ENCODE measurements at places on chromosomes 3 and 15.

DNA sequence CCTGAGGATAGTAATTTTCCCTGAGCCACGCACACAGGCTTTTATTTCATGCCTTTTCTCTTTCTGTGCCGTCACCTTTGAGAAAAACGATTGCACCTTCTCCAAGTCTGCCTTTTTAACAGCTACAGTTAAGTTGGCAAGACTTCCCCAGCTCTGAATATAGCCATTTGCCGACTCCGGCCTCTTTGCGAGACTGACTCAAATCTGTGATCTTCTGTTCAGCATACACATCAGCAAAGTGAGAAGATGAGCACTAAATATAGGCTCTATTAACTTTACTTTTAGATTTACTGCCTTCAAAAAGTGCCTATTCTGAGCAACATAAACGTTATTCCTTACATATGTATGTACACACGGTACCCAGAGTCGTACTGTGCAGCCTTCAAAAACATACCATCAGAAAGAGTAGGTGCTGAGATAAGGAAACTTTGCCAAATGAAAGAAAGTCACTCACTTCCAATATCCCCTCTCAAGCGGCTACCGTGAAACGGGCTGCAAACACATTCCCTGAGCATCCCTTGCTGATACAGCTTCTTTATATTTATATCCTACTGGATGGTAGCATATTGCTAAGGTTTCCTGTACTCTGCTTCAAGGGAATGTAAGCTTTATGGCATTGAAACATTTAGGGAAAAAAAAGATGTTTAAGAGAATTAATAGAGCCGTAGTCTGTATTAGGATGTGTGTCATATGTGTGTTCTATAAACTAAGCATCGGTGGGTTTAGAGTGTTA lies 283.3 kb upstream of the TPRG1 start:
- DNase-seq: no peak

DNA sequence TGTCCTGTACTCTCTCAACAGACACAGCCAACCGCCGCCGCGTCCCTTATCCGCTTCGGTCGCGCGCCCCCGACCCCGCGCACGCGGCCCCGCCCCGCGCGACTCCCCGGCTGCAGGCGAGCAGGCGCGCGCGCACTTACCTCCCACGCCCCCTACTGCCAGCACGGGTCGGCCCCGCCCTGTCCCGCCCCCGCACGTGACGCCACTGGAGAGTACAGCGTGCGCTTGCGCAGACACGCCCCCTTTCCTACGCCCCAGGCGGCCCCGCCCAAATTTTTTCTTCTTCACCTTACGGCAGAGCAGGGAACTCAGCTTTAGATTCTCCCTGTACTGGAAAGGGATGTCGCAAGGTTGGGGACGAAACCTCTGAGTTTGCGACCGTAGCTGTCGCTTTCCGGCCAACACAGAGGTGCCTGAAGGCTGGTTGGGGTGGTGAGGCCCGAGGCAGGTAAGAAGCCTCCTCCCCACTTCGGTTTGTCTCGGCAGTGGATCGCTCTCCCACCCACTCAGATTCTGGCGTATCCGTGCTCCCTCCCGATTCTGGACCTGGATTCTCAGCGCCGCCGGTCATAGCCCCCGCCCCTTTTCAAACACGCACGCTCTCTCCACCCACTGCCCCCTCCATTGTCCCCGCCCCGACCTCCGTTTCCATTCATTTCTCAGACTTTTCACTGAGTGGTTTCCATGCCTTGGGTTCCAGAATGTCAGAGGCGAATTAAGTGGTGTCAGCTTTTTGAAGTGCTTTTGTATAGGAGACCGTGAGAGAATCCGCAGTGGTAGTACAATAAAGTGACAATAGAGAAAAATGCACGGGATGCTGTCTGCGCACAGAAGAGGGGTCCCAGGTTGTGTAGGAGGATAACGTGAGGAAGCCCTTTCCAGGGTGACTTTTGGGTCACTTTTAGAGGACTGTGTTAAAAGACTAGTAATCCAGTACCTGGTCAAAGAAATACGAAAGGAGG lies at the start of the genes MYO9A and SENP8:
Gene MYO9A, minus strand, starts transcription at position 134 of the 962 bp plus-strand sequence. CDS start 71,587 bp downstream, outside the sequence.
Gene SENP8, plus strand, starts transcription at position 387 of the 962 bp plus-strand sequence. CDS start 21,221 bp downstream, outside the sequence.
- peak; percentile 86 for DNase-seq

DNA sequence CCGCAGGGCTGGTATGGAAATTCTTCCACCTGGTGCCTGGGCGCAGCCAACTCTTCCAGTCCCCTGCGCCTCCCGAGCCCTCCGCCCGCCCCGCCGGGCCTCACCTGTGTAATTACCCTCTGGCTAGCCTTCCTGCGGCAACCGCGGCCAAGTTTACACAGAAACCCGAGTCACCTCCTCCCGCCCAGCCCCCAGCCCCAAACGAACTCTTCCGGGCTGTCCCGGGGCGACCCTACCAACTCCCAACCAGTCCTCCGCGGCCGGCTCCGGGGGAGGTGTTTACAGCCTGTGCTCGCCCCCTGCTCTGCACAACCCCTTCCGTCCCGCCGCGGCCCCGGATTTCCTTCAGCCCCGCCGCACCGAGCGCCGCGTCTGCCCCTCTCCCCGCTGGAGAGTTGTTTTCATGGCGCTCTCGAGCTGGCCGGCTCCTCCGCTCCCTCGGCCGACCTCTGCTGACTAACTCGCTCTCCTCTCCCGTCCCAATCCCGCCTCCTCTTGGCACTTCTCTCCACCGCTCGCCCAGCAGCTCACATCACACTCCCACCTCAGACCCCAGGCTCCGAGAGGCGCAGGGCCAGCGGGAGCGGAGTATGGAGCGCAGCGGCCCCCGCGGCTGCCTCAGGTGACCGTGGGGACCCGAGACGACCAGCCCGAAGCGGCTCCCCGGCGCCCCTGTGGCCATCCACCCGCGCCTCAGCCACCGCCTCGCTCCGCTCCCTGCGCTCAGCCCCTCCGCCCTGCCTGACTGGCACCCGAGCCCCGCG lies 538 bp downstream of the ATOSA start:
- no peak for DNase-seq

GRCh38 chr3:196631682-196632045 lies 7.8 kb upstream of the NRROS start:
- DNase-seq: no peak

GRCh38 chr3:22982981-22983587 lies 220.0 kb upstream of the UBE2E2 start:
- peak; percentile 51 for DNase-seq

DNA sequence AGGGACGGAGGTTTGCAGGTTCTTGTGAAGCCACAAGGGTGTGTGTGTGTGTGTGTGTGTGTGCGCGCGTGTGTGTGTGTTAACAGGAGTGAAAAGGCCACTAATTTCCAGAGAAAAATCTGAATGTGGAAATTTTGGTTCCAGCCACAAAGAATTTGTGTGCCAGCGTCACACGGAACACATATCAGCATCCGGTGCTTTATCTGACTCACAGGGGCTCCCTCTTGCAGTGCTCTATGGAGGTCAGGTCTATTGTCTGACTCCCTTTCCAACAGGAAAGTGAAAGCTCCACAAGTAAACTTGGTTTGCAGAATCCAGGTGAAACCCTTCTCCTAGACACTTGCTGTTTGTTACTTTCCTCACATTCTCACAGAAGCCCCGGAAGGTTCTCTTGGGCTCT lies 6.2 kb downstream of the CLDN11 start:
- no peak for DNase-seq

- DNase-seq: no peak
These were observed 108.0 kb downstream of the KCNH8 start for GRCh38 chr3:19256313-19256712.

- DNase-seq: peak; percentile 13
These were observed 60.3 kb downstream of the CMSS1 start for GRCh38 chr3:99878005-99878404.

DNA sequence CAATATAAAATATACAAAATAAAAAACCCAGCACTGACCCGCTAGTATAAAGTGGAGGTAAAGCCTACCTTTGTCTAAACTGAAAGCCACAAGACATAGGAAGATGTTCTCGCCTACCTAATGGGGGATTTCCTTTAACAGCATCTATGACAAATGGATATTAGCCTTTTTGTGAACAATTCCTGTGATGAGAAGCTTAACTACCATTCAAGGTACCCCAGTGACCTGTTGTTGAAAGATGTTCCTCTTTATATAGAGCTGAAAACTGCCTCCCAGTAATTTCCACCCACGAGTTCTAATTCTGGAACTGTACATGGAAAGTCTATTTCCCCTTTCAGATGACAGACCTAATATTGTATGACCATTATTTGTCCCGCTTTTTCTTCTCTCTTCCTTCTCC lies 109.8 kb upstream of the RASGRP1 start:
- DNase-seq: no peak

DNA sequence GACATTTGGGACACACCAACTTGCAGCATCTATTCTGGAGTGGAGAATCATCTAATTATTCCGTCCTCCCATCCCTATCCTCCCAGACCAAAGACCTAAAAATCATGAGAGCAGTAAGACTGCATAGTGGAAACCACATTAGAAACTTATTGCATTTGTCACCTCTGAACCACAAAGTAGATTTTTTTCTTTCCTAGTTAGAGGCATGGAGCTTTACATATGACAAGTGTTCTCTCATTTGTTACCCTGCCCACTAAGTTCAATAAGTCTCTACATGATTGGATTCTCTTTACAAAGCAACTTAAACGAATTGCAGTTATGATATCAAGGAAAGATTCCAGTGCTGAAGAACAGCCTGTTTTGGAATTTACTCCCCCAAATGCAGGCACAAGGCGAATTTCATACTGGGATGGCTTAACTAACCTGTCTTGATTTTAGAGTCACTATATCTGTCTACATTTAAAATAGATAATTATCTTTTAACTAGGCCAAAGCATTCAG lies 42.3 kb upstream of the LRRFIP2 start:
- no peak for DNase-seq

- no peak for DNase-seq
These were observed 286.7 kb downstream of the ROBO2 start for GRCh38 chr3:77326586-77326985.

GRCh38 chr3:24263069-24263668 lies 231.5 kb downstream of the THRB start:
- DNase-seq: no peak

DNA sequence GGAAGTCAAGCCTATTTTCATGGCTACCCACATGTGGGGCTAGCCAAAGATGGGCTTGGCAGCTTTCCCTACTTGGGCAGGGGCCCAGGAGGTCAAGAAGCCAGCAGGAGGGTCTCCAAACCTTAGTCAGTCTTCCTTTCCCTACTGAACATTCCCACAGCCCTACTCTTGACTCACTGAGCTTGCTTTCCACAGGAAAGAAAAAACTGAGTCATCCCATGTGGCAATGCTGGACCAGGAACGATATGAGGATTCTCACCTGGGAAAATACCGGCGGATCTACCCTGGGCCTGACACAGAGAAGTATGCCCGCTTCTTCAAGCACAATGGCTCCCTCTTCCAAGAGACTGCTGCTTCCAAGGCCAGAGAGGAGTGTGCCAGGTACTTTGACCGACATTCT lies 3.7 kb upstream of the NGRN start:
- no peak for DNase-seq

DNA sequence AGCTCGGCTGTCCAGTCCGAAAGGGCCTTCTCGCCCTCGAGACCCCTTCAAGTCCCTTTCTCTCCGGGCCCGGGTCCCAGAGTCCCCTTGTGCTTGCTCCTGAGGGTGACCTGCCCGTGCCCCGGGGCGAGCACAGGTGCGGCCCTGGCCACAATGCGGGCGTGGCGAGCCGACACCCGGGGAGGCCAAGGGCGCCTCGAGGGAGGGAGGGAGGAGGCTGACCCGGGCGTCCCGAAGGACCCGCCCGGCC lies 810 bp upstream of the MEF2A start:
- DNase-seq: no peak

- no peak for DNase-seq
These were observed 266.1 kb downstream of the SLC9A9 start for GRCh38 chr3:143581972-143582722.

GRCh38 chr15:40776537-40777141 lies 6.9 kb downstream of the C15orf62 start:
- DNase-seq: peak; percentile 77

GRCh38 chr3:193915613-193916012 lies 220.3 kb upstream of the HES1 start:
- no peak for DNase-seq

GRCh38 chr3:22981166-22981565 lies 222.0 kb upstream of the UBE2E2 start:
- DNase-seq: no peak

DNA sequence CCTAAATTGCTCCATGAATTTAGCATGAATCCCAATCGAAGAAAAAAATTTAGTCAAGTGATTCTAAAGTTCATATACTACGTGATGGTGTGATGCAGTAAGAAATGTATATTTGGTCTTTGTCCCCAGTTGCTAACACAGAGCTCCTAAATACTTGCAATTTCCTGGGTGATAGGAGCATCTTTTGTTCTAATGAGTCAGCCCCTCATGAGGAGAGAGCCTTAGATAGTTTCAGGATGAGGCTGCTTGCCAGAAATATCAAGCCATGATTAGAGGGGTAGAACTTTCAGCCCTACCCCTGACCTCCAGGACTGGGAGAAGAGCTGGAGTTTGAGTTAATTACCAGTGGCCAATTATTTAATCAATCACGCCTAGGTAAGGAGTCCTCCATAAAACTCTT lies 170.2 kb downstream of the PDE8A start:
- DNase-seq: no peak

- no peak for DNase-seq
These were observed 674.4 kb downstream of the NTRK3 start for GRCh38 chr15:87582169-87582568.

DNA sequence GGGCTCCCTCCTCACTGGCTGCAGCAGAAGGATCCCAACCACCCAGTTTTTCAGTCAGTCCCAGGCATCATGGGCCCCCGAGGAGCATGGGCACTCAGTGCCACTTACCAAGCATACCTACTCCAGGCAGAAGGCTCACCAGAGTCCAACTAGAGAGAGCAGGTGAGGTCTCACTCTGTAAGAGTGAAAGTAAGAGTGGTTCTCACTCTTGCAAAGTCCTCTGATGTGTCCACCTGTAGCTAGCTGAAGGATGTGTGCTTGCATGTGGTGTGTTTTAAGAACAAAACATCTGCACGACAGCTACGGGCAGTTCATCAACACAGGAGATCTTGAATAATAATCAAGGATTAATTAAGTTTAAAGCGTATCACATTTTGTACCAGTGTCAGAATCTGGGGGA lies 49.7 kb downstream of the CCK start:
- no peak for DNase-seq
